ENCODE measurements at places on chromosomes 5 and 9. TPM values are rescaled to one million over a fixed set of nuclear protein-coding genes. Genes with fewer than 3 reads are reported as not detected.

DNA sequence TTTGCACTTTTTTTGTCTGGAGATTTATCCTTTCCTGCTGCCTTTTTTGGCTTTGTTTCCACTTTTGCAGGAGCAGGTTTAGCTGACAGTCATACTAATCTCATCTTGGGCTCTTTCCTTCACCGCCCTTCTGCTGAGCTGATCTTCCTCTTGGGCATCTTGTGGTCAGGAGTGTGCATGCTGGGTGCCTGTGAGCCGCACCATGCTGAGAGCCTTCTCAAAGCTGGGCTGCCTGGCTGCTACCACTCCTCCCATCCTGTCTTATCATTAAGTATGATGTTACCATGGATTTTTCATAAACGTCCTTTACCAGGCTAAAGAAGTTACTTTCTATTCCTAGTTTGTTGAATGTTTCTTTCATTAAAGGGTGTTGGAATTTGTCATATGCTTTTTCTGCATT is 49.5 kb upstream of the MCCC2 start:
- H3K4me3 ChIP-seq = no peak overlapping the region
- no peak for DNase-seq
- H3K27ac ChIP-seq = no peak overlapping the region
- H3K36me3 ChIP-seq = no peaks in the 10 kb centered on the region

DNA sequence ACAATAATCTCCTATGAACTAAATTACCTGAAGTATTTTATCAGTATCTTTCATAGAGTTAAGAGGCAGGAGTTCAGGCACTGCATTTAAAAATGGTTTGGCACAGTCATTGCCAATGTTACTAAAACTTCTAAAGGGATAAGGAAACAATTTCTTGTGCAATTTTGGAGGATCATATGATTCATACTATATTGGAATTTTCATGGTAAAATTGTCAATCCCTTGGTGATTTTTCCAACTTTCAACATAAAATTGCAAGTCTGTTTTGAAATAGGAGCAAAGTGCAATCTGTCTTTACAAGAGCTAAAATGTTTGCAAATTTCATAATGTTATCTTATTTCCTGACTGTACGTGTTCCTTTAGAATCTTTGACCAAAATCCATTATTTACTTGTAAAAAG is 211.1 kb downstream of the DMRTA1 start:
- DNase-seq = no peak
- H3K36me3 ChIP-seq = no peaks in the 10 kb centered on the region
- H3K4me1 ChIP-seq = peaks cover 12% of the 10 kb centered on the region
- no peak overlapping the region for H3K4me3 ChIP-seq

DNA sequence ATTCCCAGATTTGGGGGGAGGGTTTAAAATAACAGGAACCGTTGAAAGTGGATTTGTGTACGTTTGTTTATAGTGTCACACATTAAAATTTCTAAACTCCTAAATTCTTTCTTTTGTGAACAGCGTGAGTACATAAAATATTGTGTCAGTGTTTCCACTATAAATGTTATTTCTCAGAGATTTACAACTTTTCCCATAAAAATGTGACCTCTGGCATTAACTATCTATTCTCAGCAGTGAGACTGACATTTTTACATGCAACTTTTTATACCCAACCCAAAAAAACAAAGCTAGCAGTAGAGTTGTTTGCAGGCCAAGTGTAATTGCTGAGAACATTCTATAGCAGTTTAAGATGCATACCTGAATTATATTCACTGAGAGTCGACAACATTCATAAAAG is 757.0 kb upstream of the ADAMTS16 start:
- H3K4me1 ChIP-seq = no peaks in the 10 kb centered on the region
- no peak overlapping the region for H3K27ac ChIP-seq
- peaks cover 2% of the 10 kb centered on the region for H3K27me3 ChIP-seq
- no peaks in the 10 kb centered on the region for H3K36me3 ChIP-seq

GRCh38 chr9:94772639-94773303 is 46.3 kb downstream of the AOPEP start:
- no peak overlapping the region for H3K4me3 ChIP-seq
- DNase-seq = no peak
- no peak overlapping the region for H3K27ac ChIP-seq
- H3K36me3 ChIP-seq = no peaks in the 10 kb centered on the region

The BAAT gene
- 0.20 TPM for total RNA-seq

- no peak overlapping the region for H3K27ac ChIP-seq
- DNase-seq = no peak
- peaks cover 34% of the 10 kb centered on the region for H3K27me3 ChIP-seq
- H3K4me3 ChIP-seq = no peak overlapping the region
- H3K36me3 ChIP-seq = no peaks in the 10 kb centered on the region
Observed at GRCh38 chr9:134570151-134570621, 71.4 kb upstream of the COL5A1 start.

The UBLCP1 gene
- 16.4 TPM for total RNA-seq

The CARTPT gene
- not detected for total RNA-seq

DNA sequence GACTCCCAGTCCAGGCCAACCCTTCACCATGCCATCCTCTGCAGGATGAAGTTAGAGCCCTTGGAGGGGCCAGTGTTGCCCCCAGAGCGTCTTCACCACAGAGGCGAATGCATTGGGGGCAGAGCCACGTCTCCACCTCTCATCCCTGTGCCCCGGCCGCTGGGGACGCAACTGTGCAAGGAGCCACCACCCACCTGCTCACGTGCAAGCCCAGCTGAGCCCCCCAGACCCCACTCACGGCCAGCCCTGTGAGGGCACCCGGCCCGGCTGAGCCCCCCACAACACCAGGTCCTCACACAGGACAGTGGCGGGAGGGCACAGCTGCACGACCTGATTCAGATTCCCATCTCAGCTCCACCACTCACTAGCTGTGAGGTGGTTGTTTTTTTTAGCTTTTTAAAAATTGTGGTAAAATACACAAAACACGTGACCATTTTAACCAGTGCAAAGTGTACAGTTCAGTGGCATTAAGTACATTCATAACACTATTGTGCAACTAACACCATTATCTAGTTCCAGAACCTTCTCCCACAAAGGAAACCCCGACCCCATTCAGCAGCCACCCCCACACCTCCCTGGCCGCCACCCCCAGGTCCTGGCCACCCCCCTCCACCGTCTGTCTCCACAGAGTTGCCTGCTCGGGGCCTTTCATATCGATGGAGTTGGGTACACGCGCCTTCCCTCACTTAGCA is 33.5 kb upstream of the UBAC1 start:
- no peak overlapping the region for H3K4me3 ChIP-seq
- no peaks in the 10 kb centered on the region for H3K27me3 ChIP-seq
- no peaks in the 10 kb centered on the region for H3K36me3 ChIP-seq
- H3K4me1 ChIP-seq = peaks cover 26% of the 10 kb centered on the region
- no peak overlapping the region for H3K27ac ChIP-seq

DNA sequence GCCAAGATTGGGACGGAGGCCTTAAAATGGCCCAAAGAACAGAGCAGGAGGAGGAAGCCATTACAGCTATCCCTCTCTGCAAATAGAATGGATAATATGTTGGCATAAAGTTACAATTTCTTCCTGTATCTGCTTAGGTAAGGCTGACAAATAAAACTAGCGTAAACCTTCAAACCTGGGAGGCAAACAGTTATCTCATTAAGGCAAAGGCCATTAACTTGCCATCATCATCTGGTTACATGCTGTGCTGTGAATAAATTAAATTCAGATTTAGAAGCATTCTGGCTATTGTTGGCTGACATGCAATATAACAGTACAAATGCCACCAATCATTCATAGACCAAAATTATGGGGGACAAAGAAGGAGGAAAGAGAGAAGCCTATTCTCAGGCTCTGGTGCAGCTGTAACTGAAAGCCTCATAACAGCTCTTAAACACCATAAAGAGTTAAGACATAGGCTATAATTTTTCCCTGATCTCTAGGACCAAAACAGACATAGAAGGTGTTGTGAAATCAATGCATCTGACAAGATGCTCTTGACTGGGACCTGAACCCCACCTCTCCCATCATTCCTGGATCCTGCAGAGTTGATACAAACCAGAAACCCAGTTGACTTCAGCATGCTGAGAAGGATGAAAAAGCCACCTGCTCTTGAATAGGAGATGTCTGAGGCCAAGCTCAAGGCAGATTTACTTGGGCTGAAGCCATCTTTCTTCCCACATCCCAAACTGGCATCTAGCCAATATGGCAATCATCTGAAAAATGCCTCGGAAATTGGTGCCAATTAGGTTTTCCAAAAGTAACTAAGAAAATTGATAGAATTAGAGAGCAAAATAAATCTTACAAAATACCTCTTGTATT is 62.5 kb downstream of the PLCXD3 start:
- no peaks in the 10 kb centered on the region for H3K4me1 ChIP-seq
- H3K27ac ChIP-seq = no peak overlapping the region
- H3K4me3 ChIP-seq = no peak overlapping the region

The SCGB3A2 gene
- not detected for total RNA-seq

DNA sequence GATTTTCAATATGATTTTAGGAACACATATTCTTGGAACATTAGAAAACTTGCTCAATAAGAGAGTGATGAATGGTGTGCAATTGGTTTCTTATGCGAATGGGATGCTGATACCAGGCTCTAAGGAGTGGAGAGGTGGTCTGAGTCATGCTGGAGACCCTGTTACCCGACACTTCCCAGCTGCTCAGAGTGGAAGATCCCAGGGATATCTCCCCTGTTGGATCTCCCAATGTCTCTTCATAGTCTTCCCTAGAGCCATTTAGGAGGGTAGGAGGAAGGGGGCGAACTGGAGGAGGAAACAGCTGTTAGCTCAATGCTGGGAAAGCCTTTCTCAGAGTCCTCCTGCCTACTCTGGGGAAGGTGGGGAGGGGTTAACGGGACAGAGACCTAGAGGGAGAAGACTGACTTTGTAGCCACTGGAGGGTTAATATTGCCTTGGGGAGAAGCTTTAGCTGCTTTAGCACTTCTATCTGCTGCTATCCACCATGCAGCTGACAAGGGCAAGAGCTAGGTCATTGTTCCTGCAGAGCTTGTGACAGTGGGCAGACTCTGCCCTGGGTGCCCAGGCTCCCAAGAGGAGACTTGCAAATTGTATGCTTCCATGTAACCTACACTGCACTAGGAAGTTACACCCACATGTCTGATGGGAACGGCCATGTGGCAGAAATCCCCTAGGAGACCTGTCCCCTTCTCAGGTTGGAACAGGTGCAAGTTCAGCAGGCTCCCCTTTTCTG is 301.0 kb downstream of the GADD45G start:
- H3K36me3 ChIP-seq = no peaks in the 10 kb centered on the region
- H3K27ac ChIP-seq = no peak overlapping the region
- no peak overlapping the region for H3K4me3 ChIP-seq

DNA sequence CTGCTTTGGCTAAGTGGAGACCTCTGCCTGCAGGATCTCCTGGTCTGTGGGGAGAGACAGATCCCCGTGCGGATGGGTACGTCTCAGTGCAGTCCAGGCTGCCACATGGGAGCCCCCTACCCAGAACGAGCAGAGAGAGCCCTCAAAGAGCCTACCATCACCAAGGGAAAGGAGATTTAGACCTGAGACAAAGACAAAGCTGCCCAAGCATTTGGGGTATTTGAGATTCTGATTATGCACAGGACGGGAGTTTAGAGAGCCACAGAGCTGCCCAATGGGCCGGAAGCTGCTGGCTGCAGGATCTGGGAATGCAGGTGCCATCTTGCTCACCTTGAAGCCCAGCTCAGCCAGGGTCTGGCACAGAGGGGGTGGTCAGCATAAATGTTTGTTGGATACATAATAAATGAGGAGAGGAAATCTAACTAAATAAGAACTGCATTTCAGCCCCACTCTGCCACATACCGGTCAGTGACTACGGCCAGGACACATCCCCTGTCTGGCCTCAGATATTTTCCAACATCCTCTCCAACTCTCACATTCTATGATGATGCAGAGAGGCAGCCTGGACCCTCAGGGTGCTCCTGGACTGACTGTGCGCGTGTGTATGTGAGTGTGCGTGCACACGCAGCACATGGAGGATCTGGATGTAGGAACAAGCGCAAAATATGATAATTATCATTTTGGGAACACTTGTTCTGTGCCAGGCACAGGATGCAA is 157.8 kb downstream of the FGF18 start:
- H3K4me3 ChIP-seq = no peak overlapping the region
- no peak for DNase-seq
- H3K4me1 ChIP-seq = no peaks in the 10 kb centered on the region
- no peaks in the 10 kb centered on the region for H3K36me3 ChIP-seq

GRCh38 chr5:168104811-168105481 is 186.5 kb upstream of the WWC1 start:
- no peaks in the 10 kb centered on the region for H3K4me1 ChIP-seq
- no peak for DNase-seq
- H3K27me3 ChIP-seq = no peaks in the 10 kb centered on the region

The SLC36A2 gene
- total RNA-seq = 37.4 TPM

DNA sequence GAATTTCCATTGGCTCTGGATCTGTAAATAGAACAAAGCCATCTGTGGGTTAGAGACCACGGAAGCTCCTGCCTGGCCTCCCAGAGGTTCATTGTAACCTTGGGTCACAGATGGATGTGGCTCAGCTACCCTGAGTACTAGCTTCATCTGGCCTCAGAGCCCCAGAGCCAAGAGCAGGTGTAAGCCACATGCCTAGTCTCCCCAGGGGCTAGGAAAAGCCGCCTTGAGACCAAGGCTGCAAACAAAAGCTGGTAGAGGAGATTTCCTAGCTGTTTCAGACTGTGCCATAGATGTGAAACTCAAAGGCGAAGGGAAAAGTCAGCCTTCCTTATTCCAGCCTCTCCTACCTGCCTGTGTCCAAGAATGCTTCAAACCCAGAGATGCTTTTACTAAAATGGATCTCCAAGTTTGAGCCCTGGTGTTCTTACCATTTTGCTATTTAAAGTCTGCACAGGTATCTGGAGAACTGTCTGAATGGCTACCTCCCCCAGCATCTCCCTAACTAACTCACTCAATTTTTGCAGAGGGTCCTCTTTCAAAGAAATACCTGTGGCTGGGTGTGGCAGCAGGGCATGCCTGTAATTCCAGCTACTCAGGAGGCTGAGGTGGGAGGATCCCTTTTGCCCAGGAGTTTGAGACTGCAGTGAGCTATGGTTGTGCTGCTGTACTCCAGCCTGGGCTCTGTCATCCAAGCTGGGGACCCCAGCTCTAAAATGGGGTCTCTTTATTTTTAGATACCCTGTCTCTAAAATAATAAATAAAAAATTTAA is 42.3 kb upstream of the MAP1B start:
- no peaks in the 10 kb centered on the region for H3K27me3 ChIP-seq
- H3K36me3 ChIP-seq = no peaks in the 10 kb centered on the region
- no peak overlapping the region for H3K4me3 ChIP-seq
- DNase-seq = no peak
- no peaks in the 10 kb centered on the region for H3K4me1 ChIP-seq

DNA sequence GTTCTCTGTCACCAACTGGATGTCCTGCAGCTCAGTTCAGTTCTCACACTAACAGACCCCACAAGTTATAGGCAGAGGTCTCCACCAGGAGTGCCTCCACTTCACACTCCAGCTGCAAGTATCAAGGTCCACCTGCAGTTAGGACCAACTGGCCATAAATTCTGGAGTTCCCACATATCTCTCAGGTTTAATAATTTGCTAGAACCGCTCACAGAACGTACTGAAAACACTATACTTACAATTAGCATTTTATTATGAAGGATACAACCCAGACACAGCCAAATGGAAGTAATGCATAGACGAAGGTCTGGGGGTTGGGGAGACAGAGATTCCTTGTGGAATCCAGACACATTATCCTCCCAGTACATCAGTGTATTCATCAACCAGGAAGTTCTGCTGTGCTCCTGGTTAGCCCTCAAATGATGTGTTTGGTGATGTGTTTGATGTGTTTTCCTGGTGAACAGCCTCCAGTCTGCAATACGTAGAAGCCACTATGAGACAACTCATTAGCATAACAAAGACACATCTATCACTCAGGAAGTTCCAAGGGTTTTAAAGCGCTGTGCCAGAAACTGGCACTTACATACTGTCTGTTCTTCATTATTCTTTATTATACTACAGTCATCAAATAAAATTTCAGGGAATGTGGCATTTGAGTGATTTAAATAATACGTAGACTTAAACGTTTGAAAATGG is 25.4 kb downstream of the OGN start:
- no peak overlapping the region for H3K27ac ChIP-seq
- H3K4me3 ChIP-seq = no peak overlapping the region
- no peaks in the 10 kb centered on the region for H3K36me3 ChIP-seq
- no peaks in the 10 kb centered on the region for H3K27me3 ChIP-seq
- H3K4me1 ChIP-seq = no peaks in the 10 kb centered on the region
- DNase-seq = no peak

All from psoas muscle (tissue), 8 donors.